ENCODE measurements at places on chromosomes 6 and 20. TPM values are rescaled to one million over a fixed set of nuclear protein-coding genes. Genes with fewer than 3 reads are reported as not detected.

GRCh38 chr20:23126281-23127061, 40.3 kb upstream of the CD93 start:
- DNase-seq, result no peak
- no peaks in the 10 kb centered on the region for H3K36me3 ChIP-seq
- H3K4me3 ChIP-seq, result no peak overlapping the region
- H3K27me3 ChIP-seq, result no peaks in the 10 kb centered on the region
- H3K27ac ChIP-seq, result no peak overlapping the region
- H3K4me1 ChIP-seq, result no peaks in the 10 kb centered on the region

- no peak overlapping the region for H3K27ac ChIP-seq
- no peaks in the 10 kb centered on the region for H3K36me3 ChIP-seq
- no peak overlapping the region for H3K4me3 ChIP-seq
- H3K27me3 ChIP-seq, result no peaks in the 10 kb centered on the region
These were observed 24.1 kb downstream of the SCP2D1 start for GRCh38 chr20:18837718-18838117.

DNA sequence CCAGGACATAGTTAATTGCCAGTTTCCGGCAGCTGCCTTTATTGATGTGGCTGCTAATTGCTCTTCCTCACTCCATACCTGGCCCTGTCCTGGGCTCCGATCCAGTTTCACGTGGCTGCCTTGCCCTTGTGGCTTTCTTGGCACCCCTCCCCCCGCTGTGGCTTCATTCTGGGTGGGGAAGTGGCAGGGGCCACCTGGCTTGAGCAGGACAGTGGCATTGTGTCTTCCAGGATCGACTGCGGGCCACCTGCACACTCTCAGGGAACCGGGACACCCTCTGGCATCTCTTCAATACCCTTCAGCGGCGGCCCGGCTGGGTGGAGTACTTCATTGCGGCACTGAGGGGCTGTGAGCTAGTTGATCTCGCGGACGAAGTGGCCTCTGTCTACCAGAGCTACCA, 10.8 kb downstream of the MAVS start:
- H3K36me3 ChIP-seq, result no peaks in the 10 kb centered on the region
- DNase-seq, result no peak
- H3K27ac ChIP-seq, result no peak overlapping the region
- no peaks in the 10 kb centered on the region for H3K27me3 ChIP-seq
- no peaks in the 10 kb centered on the region for H3K4me1 ChIP-seq

- H3K36me3 ChIP-seq, result no peaks in the 10 kb centered on the region
- H3K27ac ChIP-seq, result no peak overlapping the region
- no peaks in the 10 kb centered on the region for H3K27me3 ChIP-seq
- no peak overlapping the region for H3K4me3 ChIP-seq
These were observed 11.9 kb upstream of the C20orf144 start for GRCh38 chr20:33650111-33650752.

GRCh38 chr6:81748994-81749393, 3.5 kb downstream of the TENT5A start:
- peak overlapping the region; percentile 91 for H3K4me3 ChIP-seq
- no peak overlapping the region for H3K27ac ChIP-seq
- H3K27me3 ChIP-seq, result no peaks in the 10 kb centered on the region
- no peaks in the 10 kb centered on the region for H3K36me3 ChIP-seq
- peaks cover 6% of the 10 kb centered on the region for H3K4me1 ChIP-seq

- H3K27me3 ChIP-seq, result no peaks in the 10 kb centered on the region
- H3K4me3 ChIP-seq, result no peak overlapping the region
- peaks cover 1% of the 10 kb centered on the region for H3K4me1 ChIP-seq
These were observed 39.7 kb downstream of the KCNS1 start for GRCh38 chr20:45061244-45061643.

DNA sequence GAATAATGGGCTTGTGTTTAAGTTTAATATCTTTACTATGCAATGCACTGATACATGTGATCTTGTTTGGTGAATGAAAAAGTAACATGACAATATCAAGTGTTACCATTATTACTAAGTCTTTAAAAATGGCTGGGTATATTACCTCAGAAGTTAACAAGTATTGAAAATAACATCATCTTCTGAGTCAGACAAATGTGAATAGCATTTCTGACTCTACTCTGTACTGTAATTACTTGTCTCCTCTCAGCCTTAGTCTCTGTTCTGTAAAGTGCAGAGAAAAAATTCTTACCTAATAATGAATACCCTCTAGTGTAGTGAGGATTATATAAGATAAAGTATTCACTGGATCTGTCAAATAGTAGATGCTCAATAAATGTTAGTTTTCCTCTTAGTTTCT, 47.0 kb upstream of the GCLC start:
- H3K36me3 ChIP-seq, result no peaks in the 10 kb centered on the region
- H3K4me1 ChIP-seq, result no peaks in the 10 kb centered on the region
- H3K27me3 ChIP-seq, result no peaks in the 10 kb centered on the region
- H3K4me3 ChIP-seq, result no peak overlapping the region
- no peak overlapping the region for H3K27ac ChIP-seq
- no peak for DNase-seq

GRCh38 chr6:39560915-39561314, 164.3 kb downstream of the KIF6 start:
- no peak for DNase-seq
- H3K4me1 ChIP-seq, result no peaks in the 10 kb centered on the region
- H3K36me3 ChIP-seq, result no peaks in the 10 kb centered on the region
- no peaks in the 10 kb centered on the region for H3K27me3 ChIP-seq

DNA sequence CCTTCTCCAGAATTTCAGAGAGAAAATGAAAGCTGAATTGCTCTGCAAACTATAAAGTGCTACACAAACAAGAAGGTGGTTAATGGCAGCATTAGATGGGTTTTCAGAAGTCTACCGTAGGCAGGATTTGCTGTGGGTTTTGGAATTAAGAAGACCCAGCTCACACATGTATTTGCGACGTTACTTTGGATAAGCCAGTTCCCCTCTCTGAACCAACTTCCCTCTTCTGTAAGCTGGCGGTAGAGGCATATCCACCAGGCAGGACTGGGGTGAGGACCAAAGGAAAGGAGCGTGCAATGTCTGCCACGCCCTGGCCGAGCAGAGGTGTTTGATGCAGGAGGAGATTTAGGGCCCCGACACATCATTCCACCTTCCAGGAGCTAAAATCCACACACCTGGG, 6.9 kb downstream of the RSPO4 start:
- H3K4me1 ChIP-seq, result no peaks in the 10 kb centered on the region
- no peak overlapping the region for H3K27ac ChIP-seq
- H3K27me3 ChIP-seq, result no peaks in the 10 kb centered on the region
- H3K4me3 ChIP-seq, result no peak overlapping the region
- no peak for DNase-seq

- H3K27me3 ChIP-seq, result no peaks in the 10 kb centered on the region
- no peaks in the 10 kb centered on the region for H3K36me3 ChIP-seq
- no peak overlapping the region for H3K4me3 ChIP-seq
- no peak overlapping the region for H3K27ac ChIP-seq
These were observed 144.6 kb downstream of the UST start for GRCh38 chr6:148891405-148891783.

DNA sequence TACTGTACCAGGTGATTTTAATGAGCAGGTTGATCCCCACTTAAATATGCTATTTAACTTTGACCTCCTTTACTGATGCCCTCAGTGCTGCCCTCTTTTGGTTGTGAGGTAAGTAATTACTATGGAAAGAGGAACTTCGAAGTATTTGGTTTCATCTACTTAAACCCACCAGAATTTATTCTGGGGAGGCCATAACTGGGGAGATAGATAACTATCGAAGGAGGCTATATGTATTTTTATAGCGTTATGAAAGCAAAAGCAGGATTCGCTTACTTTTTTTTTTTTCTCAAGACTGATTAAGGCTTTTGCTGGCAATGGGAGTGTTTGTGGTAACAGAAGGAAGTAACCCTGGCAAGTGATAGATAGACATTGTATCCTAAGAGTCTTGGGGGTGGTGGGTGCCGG, 168.9 kb upstream of the CENPW start:
- no peak overlapping the region for H3K27ac ChIP-seq
- no peak overlapping the region for H3K4me3 ChIP-seq
- no peaks in the 10 kb centered on the region for H3K36me3 ChIP-seq
- H3K4me1 ChIP-seq, result no peaks in the 10 kb centered on the region
- no peak for DNase-seq
- no peaks in the 10 kb centered on the region for H3K27me3 ChIP-seq

- no peak for DNase-seq
- no peak overlapping the region for H3K4me3 ChIP-seq
- H3K27me3 ChIP-seq, result no peaks in the 10 kb centered on the region
These were observed 137.4 kb upstream of the HDAC2 start for GRCh38 chr6:114108119-114109002.

DNA sequence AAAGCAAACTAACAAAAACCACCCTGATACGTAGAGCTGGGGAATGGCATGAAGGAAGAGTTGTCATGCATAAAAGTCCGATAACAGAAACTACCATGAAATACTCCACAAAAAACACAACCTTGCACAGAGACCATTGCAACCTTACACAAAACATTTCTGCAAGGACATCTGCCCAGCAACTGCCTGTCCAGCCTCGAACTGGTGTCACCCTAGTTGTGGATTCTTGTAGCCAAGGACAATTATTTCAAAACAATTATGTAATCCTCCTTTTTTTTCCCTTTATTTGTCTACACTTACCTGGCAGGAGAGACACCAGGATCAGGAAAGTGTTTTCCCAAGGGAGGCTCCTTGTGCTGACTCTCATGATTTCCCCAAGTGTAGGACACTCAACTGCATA, 232.5 kb upstream of the SYNDIG1 start:
- no peak for DNase-seq
- H3K27me3 ChIP-seq, result no peaks in the 10 kb centered on the region
- no peaks in the 10 kb centered on the region for H3K36me3 ChIP-seq
- H3K4me1 ChIP-seq, result no peaks in the 10 kb centered on the region

- no peak for DNase-seq
- no peaks in the 10 kb centered on the region for H3K4me1 ChIP-seq
- H3K27me3 ChIP-seq, result no peaks in the 10 kb centered on the region
- H3K27ac ChIP-seq, result no peak overlapping the region
These were observed 921.9 kb upstream of the EYS start for GRCh38 chr6:66628917-66629316.

DNA sequence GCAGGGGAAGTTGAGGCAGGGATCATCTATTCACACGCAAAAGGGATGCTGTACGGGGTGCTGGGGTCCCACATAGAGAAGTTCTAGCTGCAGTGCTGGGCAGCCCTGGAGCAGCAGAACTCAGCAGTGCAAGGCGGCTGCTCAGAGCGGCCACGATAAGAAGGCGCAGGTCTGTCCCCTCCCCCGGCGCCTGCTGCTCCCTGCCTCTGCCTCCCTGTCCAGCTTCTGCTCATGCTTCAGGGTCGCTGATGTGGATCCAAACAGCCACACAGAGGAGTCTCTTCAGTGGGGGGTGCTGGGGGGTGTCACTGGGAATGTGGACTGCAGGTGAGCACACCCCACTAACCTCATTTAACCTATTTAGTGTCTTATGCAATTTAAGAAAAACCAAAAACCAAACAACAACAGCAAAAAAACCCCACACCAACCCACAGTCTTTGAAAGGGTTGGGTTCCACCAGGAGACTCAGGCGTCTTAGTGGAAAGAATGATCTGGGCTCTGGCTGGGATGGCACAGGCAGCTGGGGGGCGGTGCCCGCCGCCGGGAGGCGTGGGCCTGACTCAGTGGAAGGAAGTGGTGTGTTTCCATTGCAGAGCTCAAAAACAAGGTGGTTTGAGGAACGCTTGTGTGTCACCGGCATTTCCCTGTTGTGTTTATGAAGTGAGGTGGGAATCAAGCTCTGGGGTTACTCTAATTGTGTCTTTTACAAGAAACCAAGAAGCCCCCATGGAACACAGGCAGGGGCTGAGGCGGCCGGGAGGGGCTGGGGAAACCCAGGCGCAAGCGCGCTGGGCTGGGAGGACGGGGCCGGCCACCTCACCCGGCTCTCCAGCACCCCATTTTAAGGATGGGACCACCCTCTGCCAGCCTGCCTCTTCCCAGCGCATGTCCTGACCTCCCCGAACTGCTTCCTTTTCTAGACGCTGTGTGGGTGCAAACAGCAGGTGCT, 55.1 kb downstream of the IRF4 start:
- H3K27ac ChIP-seq, result no peak overlapping the region
- no peak for DNase-seq
- no peak overlapping the region for H3K4me3 ChIP-seq

DNA sequence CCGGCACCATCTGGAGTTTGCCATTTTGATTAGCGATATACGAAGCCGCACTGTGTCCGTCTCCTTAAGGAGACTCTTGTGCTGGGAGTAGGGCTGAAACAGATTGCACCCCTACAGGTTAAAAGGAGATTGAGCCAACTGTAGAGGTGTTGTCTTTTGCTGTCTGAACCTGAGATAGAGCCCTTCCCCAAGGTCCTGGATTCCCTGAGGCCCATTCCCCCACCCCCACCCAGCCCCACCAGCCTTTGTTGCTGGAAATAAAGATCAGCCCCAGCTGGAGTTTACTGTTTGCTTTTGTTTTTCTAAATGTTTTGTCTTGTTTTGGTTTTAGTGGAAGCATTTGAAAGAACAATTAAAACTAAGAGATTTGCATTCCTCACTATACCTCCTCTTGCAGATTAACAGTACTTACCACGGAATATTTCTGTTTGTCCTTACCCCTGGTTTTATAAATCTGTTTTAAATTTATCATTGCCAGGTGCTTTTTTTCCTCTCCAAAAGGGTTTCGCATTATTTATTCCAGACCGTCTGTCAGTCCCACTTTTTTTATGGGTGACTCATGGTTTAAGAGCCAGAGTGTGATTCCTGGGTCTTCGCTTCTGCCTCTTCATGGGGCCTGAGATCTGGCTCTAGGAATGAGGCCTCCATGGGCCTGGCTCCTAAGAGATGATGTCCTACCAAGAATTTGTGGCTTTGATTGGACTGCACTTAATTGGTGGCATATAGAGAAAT, 169.2 kb downstream of the DTNBP1 start:
- H3K4me1 ChIP-seq, result peaks cover 15% of the 10 kb centered on the region
- no peak overlapping the region for H3K4me3 ChIP-seq
- no peak overlapping the region for H3K27ac ChIP-seq
- H3K27me3 ChIP-seq, result no peaks in the 10 kb centered on the region

DNA sequence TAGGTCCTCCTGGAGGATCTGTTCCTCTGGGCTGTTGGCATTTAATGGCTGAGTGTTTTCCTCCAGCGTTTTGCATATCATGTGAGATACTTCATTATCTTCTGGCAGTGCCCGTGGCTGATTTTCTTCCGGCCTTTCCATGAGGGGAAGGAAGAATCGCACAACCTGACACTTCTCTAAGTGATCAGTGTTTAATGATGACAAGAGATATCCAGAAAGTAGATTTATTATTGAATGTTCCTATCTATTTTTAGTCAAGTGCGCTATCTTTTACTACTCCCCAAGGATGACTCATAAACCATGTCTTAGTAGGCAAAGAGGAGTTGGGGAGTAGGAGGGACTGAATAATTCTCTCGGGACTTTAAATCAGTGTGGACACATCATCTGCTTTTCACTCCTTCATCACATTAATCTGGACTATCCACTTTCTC, 149.7 kb downstream of the PLCB4 start:
- no peak for DNase-seq
- no peaks in the 10 kb centered on the region for H3K27me3 ChIP-seq
- peaks cover 1% of the 10 kb centered on the region for H3K4me1 ChIP-seq
- no peak overlapping the region for H3K27ac ChIP-seq
- no peaks in the 10 kb centered on the region for H3K36me3 ChIP-seq
- no peak overlapping the region for H3K4me3 ChIP-seq

- H3K27me3 ChIP-seq, result no peaks in the 10 kb centered on the region
- no peaks in the 10 kb centered on the region for H3K36me3 ChIP-seq
- no peak overlapping the region for H3K4me3 ChIP-seq
- no peak overlapping the region for H3K27ac ChIP-seq
These were observed 189.0 kb upstream of the UST start for GRCh38 chr6:148557796-148558321.

The BTN2A1 gene
- 23.2 TPM for total RNA-seq

The TP53TG5 gene
- not detected for total RNA-seq

The PHACTR3 gene
- total RNA-seq, result 9.0 TPM

The RBBP9 gene
- total RNA-seq, result 11.1 TPM

The ARFGEF3 gene
- 6.1 TPM for total RNA-seq

The METTL24 gene
- 13.5 TPM for total RNA-seq

The GHRH gene
- total RNA-seq, result not detected

The TSPO2 gene
- not detected for total RNA-seq

Measured in ovary (tissue), 10 donors.